ENCODE measurements at places on chromosomes 11 and 22. TPM values are rescaled to one million over a fixed set of nuclear protein-coding genes. Genes with fewer than 3 reads are reported as not detected.

DNA sequence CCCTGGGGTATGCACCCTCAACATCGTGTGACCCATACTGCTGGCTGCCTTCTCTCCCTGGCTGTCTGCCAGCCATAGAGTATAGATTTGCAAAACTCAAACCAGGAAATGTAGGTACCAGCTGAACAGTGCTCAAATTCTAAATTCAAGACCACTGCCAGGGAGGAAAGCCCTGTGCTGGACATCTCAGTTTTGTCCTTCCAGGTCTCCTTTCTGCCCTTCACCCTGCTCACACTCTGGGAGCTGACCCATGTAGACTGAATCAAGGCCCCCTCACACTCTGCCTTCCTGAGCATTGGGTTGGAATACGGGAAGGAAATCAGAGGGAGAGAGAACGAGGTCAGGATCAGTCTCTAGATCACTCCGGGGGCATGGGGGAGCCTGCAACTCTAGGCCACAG is 12.4 kb upstream of the DRD2 start:
- no peak for DNase-seq

DNA sequence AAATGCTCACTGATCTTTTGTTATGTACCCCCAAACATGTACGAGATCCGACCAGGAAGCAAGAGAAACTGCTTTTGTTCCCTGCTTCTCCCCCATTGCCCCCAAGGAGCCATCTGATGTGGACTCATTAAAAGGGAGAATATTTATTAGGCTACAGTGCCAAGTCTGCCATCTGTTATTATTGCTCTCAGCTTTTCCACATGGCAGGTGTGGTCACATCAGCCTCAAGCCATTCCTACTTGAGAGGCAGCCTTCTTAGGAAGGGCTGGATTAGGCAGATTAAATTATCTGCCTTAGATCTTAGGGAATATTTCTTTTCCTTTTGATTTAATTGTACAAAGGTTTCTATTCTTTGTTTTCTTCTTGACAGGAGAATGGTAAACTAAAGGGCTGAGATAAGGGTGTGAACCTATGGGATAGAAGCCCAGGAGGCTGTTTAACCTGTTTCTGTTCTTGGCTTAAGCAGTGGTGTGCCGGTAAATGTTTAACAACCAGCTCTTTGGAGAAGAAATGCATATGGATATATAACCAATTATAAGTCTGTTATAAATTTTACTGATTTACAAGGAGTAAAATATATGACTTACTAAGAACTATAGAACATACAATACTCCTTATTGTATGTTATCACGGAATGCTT is 88.8 kb downstream of the PDHX start:
- DNase-seq: no peak

- no peak for DNase-seq
Measured at GRCh38 chr11:72842653-72843330, 28.6 kb downstream of the ATG16L2 start.

DNA sequence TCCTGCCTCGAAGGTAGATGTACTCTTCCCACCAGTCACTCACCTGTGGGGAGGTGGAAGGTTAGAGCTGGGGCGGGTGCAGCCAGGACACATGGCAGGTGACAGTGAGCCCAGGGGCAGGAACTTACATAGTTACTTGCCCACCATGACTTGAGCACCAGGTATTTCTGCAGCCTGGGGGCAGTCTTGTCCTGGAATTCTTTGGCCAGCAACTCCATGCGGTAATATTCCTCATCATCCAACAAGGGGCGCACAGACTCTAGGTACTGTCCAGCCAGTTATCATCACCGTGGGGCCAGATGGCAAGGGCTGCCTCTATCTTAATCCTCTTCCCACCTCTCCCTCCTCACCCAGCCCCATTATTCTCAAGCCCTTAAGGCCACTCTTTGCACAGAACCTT is 2.2 kb downstream of the CPT1B start:
- no peak for DNase-seq

DNA sequence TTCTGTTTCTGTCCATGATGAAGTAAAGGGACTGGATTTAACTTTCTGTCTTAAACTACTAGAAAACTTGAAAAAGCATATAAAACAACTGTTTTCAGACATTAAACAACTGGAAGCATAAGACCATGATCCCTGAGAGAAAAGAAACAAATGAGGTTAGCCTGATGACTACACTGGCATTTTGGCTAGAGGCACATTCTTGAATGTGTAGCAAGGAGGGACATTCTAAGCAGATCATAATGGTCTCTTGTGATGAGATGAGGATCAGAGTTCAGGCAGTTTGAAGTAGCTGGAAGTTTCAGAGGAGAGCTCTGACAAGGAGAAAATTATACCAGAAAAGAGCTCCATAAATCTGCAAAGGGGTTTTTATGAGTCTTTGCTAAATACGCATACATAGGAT is 75.4 kb downstream of the AASDHPPT start:
- DNase-seq: no peak

GRCh38 chr11:62592146-62592815 is 958 bp upstream of the TUT1 start:
- no peak for DNase-seq

GRCh38 chr11:72598906-72599305 is 75.3 kb downstream of the PDE2A start:
- no peak for DNase-seq

C11orf87 gene
- total RNA-seq: not detected

DNA sequence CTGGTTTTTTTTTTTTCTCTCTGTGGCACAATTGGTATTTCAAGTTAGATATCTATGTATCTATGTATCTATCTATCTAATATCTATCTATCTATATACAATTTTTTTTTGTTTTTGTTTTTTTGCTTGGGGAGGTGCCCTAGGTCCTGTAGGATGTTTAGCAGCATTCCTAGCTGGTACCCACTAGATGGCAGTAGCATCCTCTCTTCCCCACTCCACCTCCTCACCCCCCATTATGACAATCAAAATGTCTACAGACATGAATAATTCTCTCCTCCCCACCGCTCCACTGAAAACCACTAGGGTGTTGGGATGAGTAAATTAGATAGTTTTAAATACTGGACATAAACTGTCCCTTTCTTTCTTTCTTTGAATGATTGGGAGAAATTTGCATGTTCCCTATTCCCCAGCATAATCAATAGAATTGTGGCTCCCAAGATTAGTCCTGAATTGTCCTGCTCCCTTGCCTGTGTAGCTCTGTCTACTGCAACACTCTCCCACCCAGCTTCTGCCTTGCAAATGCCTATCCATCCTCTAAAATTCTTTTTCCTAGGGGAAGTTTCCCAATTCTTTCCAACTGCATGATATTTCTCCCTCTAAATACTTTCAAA is 1152.4 kb downstream of the LRRC4C start:
- no peak for DNase-seq

DNA sequence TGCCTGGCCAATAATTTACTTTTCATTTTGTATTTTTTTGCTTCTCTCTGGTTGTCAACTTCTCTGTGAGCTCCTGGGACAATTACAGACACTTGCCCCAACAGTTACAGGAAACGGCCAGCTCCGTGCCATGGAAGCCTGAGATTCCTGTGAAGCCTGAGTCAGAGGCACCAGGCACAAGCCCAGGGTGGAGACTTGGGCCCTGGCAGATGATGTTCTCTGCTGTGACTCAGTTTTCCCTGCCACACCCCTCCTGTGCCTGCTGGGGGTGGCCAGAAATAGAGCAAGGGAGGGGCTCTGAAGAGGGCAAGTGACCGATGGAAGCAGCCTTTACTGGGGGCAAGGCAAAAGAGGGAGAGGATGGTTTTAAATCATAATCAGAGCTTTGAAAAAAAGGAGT is 4.9 kb downstream of the ATP5MGL start:
- no peak for DNase-seq

DNA sequence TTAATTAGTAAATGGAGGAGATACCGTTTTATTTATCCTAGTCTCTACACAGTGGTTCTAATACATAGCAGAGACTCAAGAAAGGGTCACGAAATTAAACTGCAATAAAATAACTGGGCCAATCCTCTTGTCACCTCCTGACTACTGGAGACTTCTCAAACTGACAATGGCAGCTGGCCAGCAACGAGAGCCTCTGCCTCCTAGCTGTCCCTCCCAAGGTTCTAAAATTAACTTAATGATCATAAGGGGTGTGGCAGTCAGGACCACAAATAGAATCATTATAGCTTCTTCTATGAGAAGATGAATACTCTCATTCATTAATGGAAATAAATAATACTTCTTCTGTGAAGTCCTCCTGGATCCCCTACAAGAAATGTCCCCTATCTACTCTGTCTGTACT is 63.8 kb upstream of the APOA1 start:
- no peak for DNase-seq

DNA sequence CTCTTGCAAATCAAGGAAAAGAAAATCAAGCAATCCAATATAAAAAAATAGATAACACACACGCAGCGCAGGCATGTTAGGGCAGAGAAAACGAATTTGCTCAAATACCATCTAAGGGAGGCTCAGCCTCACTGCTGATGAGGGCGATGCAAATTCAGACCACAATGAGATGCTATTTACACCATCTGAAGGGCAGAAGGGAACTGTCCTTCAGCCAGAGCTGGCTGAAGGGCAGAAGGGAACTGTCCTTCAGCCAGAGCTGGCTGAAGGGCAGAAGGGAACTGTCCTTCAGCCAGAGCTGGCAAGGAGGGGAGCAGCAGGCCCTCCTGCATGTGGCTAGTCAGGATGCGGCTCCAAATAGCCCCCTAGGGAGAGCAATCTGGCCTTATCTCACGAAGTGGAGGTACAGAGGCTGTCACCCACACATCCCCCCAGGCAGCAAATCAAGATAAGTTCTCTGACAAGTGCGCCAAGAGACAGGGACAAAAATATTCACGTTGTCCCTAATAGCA is 7.6 kb upstream of the SLC39A13 start:
- DNase-seq: no peak

DNA sequence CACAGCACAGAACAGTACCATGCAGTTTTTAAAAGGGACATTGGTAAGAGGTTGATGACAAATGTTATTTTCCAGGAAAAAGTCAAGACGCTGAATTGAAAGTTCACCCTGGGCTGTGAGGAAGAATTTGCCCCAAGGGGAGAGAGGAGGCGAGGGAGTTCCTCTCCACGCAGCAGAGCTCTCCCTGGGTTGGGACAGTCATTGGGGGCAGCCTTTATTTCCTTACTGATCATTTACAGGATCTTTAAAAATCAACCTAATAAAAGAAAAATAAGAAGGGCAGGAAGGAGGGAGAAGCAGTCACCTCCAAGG is 49.9 kb upstream of the WNT7B start:
- no peak for DNase-seq

SAC3D1 gene
- 11.2 TPM for total RNA-seq

DNA sequence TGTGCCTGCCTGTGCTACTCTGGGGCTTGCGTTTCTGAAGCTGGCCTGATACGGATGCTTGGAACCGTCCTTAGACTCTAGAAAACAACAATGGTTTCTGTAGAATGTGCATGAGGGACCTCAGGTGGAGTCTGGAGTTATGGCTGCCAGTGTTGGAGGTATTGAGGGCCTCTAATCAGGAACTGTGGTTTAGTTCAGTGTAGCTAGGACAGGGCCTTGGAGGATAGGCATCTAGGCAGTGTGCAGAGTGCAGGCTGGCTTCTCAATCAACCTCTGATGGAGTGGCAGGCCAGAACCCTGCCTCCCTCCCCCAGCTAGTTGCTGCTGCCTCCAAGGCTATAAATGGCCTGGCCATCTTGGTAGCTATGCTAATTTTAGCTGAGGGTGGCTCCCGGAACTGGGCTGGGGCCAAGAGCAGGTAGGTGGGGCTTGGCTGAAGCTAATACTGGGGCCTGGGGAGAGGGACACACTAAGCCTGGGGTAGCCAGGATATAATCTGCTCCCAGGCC is 4.0 kb downstream of the STIM1 start:
- no peak for DNase-seq

DNA sequence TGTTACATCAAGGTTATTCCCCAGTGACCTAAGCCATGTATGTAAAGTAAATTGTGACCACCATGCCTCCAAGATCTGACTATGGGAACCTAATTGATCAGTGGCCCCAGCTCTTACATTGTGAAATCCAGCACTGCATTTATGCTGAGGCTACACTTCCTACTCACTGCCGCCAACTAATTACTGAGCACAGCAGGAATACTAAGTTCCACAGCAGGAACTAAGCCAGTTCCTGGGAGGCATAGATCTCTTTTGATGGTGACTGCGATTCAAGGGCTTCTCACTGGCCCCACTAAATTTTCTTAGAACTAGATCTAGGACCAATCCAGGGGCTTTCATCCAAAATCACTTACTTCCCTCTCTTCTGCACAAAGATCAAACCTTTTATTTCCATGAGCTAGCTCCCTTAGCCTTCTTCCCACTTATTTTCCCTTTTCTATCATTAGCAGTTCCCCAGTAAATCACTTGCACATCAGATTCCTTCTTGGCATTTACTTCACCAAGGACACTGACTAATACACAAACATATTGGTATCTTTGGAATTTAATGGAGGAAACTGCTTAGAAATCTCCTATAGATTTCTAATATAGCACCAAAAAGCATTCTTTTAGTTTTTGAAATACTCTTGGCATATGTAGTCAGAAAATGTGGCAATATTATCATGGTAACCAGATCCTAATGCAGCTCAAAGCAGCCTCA is 46.0 kb downstream of the CNTN5 start:
- no peak for DNase-seq

DNA sequence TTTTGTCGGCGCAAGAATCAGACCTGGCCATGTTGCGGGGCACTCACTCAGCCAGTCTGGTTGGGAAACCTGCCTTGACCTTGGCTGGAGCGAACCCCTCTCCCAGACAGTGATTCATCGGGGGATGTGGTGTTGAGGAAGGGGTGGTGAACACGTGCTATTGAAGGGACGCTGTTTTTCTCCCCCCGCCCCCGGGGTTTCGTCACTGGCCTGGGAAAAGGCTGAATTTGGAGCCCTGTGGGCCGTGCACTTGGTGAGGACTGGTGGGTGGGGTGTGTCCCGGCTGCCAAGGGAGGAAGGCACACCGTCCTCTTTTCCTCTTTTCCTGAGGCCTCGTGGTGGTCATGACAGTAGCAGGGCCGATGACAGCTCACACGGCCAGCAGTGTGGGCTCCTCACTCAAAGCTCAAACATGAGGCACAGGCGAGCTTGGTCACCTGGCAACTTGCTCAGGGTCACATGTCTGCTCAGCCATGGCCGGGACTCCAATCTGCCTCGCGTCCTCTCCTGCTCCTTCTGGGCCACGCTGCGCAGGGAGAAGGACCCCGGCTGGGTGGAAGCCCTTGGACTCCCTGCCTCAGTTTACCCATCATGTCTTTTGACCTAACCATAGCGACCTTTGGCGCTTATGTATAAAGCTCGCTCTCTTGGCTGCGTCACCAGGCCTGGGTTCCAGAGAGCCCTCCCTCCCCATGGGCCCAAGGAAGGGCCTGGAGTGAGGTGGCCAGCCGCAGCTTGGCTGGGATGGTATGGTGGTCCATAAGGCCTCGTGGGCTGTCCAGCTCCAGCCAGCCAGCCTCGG is 49.4 kb downstream of the SMIM38 start:
- no peak for DNase-seq

DNA sequence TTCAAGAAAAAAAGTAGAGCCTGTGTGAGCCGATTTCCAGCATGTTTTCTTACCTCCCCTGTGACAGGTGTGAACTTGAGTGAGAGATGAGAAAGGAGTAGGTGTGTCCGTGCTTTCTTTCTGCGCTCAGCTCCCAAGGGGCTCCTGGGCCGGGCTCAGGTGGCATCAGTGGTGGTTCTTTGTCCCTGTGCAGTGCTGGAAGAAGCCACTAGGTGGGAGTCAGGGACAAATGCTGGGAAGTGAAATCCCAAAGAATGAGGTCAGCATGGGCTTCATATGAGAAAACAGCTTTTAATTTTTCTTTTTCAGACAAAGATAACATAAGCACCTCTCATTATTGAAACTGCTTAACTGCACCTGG is 57.8 kb downstream of the PPFIBP2 start:
- DNase-seq: no peak

- DNase-seq: no peak
Measured at GRCh38 chr11:73852049-73852448, 24.6 kb downstream of the COA4 start.

Measured in thymus (tissue), 14 donors.